ENCODE measurements at places on chromosomes 7 and 10.

DNA sequence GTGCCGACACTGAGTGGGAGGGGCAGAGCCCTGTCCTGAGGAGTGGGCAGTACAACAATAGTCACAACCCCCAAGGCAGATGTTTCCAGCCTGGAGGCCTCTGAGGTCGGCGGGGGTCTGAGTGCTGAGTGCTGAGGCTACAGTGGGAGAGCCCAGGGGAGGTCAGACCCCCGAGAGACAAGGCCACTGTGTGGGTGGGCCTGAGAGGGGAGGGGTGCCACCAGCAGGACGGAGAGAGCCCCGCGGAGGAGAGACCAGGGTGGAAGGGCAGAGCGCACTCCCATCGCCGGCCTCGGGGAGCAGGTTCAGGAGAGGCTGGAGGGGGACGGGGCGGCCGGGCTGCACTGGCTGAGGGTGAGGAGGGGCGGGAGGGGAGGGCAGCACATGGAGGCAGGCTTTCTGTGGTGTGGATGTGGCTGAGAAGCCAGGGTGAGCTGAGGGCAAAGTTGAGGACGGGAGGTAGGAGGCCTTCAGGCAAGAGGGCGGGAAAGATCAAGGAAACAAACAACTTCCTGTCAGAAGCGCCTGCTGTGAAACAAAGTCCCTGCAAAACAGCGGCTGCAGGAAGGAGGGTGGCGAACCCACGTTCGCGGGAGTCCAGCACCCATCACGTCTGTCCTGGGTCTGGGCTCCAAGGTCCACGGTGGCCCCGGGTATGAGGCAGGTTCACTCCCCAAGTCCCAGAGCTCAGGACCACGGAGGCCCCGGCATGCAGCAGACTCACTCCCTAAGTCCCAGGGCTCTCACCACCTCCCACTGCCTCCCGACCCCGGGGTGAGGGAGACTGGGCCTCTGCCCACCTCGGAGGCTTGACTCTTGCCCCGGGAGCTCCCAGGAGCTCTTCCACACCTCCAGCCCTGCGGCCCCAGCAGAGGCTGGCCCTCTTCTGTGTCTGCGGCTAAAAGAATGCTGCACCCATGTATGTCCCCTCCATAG lies 76.8 kb upstream of the NKX6-2 start:
- DNase-seq: no peak

DNA sequence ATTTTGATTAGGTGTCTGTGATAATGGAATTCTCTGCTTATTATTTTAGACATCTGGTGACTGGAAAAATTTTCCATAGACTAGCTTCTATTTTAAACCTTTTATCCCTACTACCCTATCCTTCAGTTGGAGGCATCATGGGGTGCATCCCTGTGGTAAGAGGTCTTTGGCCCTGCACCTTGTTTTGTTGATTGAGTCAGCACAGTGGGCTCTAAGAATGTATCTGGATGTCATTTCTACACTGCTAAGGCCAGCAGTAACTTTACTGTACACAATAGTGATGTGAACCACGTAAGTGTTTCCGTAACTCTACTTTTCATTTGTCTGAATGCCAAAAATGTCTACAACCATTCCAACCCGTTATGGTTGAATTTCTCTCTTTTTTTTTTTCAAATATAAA lies 75.6 kb downstream of the ADAM22 start:
- no peak for DNase-seq

- no peak for DNase-seq
These were observed 64.6 kb downstream of the FAS start for GRCh38 chr10:89055159-89055558.

GRCh38 chr10:116247691-116248090 lies 25.3 kb downstream of the GFRA1 start:
- DNase-seq: no peak

DNA sequence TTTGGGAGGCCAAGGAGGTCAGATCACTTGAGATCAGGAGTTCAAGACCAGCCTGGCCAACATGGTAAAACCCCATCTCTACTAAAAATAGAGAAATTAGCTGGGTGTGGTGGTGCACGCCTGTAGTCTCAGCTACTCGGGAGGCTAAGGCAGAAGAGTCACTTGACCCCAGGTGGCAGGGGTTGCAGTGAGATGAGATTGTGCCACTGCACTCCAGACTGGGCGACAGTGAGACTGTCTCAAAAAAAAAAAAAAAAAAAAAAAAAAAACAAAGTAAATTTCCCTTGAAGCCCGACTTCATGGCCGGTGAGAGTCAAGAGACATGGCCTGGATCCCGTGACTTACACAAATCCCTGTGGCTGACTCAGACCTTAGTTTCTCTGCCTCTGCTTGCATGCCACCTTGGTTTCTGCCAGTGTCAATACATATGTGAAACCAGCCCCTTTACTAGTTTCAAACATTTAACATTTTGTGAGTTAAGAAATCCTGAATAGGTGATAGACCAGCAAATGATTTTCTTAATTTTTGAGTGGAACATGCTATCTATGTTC lies 62.8 kb downstream of the ZEB1 start:
- peak; percentile 29 for DNase-seq

GRCh38 chr7:2522780-2523433 lies 3.3 kb downstream of the LFNG start:
- DNase-seq: peak; percentile 88

DNA sequence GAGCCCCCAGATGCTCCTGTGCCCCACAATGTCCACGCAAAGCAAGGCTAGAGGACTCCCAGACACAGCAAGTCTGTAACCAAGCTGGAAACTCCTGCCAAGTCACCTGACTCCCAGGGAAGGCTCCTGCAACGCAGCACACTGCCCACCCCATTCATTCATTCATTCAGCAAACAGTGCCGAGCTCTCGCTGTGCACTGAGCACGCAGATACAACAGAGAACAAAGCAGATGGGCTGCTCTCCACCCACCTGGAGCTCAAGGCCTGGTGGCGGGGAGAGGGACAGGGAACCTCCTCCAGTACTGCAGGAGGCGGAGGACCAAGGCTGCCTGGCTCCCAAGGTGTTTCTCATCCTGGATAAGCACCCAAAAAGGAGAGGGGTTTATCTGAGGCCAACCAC lies 8.6 kb downstream of the KCNH2 start:
- DNase-seq: no peak

- peak; percentile 33 for DNase-seq
These were observed 137.4 kb upstream of the CDC14C start for GRCh38 chr7:48786951-48787350.

DNA sequence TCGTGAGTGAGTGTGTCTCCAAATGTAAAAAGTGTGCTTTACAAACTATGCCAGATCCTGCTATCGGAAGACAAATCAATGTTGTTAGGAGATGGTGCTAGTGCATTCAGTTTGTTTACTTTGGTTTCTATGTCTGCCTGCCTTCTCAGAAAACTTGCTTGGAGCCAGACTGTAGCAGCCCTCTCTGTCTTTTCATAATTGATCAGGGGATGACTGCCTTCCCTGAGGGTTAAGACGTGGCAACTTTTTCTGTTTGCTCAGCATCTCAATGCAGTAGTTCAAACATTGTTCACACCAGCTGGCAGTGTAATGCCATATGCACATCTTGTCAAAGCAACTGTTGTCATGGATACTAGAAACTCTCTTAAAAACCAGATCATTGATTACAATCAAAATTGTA lies 118.5 kb downstream of the FOXP2 start:
- no peak for DNase-seq

DNA sequence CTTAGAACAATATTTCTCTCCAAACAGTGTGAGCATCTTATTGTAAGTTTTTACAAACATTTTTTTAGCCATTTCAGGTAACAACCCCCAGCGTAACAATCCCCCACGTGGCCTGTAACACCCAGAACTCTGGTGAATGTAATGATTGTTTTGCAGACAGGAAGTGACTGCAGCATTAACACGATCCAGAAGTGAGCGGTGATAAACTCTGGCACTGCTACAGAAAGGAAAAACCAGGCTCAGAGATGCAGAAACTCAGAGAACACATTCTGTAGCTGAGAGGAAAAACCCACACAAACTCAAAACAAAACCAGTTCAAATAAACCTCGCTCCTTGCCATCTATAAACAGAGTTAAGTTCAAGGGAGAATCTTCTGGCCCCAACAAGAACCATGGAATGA lies 285.7 kb downstream of the FGFR2 start:
- DNase-seq: peak; percentile 56

DNA sequence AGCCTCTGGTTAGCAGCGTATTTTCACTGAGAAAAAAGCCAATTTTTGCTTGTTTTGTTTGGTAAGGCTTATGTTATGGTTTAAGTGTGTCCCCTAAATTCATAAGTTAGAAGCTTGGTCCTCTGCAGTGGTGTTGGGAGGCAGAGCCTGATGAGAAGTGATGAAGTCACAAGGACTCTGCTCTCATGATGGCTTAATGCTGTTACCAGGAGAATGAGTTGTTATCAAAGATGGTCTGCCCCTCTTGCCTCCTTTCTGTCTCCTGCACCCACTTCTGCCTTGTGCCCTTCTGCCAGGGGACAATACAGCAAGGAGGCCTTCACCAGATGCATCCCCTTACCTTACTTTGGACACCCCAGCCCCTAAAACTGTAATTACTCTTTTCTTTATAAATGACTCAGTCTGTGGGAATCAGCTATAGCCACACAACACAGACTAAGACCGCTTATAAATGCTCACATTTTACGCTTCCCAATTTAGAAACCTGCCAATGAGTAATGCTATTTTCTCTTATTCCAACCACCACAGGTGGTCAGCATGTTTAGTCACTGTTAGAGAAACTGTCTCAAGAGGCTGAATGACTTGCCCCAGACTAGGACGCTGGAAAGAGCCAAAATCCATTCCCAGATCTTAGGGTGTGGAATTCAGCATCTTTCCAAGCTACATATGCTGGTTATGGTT lies 6.1 kb upstream of the PKD1L1 start:
- DNase-seq: peak; percentile 83

GRCh38 chr7:27965650-27966049 lies 214.9 kb downstream of the JAZF1 start:
- no peak for DNase-seq

DNA sequence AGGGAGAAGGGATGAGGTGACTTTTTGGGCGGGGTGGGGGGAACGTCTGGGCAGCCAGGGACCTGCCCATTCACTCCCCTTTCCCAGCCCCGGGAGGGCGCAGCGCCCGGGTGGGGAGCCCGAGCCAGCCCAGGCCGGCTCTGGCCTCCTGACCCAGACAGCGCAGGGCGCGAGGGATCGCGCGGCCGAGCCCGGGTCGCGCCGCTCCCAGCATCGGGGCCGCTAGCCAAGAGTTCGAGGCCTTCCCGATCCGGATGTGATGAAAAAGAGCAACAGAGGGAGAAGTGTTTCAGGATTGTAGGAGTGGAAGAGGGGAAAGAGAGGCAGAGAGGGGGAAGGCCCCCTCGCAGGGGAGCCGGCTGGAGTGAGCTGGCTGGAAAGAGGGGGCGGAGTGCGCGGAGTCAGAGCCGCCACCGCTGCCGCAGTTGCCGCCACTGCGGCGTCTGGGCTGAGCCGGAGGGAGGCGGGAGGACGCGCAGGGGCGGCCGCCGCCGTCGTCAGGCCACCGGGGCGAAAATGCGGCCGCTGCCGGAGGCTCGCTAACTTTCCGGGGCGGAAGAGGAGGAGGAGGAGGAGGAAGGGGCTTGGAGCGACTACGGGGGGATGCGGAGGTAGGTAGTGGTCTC lies at the start of gene MDFIC:
MDFIC (plus strand) TSS at position 69 of the 626 bp plus-strand sequence. CDS start 940 bp downstream, outside the sequence.
- peak; percentile 81 for DNase-seq

- no peak for DNase-seq
These were observed 96.6 kb downstream of the ZNF248 start for GRCh38 chr10:37760817-37761216.

DNA sequence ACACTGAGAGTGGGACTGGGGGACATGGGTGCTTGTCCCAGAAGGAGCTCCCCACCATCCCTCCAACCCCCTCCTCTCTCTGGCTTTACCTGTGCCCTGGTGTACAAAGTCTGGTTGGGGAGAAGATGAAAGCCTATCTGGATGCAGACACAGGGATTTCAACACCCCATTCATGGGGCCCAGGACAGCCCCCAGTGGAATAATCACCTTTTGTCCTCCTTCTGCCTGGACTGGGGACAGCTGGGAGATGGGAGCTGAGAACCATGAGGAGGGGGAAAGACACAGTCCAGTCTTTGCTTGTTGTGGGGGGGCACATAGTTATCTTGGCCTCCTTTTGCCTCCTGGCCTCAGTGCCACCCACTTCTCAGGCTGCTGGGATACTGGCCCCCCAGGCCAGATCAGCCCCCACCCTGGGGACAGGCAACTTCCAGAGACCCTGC lies 1.4 kb downstream of the SSC4D start:
- DNase-seq: no peak
